ENCODE measurements at places on chromosomes 5 and 9.

DNA sequence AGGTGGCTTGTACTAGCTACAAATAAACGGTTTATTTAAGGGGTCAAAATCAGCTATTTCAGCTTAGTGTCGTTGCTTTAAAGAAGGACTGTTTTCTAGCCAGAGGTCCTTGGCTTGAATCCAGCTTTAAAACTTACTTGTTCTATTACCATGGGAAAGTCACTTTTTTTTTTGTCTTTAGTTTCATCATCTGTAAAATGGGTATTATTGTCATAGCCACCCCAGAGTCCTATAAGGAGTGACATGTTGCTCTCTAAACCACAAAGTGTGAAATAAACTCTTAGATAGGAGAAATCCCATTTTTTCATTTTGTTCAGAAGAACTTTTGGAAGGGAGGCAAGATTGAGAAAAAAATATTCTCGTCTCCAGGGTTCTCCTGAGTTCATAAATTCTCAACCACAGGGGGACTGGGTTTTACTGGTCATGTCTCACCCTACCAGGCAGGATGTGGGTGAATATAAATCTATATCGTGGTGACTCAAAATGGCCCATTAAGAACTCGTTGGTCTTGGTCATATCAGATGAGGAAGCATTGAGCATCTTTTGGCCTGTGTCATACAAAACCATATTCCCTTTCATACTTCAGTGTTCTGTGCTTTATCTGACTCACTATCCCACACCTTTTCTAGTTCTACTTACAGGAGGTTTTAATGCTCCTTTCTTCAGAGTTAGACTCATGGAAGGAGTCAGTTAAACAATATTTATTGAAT is 202.7 kb upstream of the NR3C1 start:
- peak; percentile 64 for DNase-seq

GRCh38 chr5:1908931-1909330 is 26.2 kb upstream of the IRX4 start:
- DNase-seq: no peak

DNA sequence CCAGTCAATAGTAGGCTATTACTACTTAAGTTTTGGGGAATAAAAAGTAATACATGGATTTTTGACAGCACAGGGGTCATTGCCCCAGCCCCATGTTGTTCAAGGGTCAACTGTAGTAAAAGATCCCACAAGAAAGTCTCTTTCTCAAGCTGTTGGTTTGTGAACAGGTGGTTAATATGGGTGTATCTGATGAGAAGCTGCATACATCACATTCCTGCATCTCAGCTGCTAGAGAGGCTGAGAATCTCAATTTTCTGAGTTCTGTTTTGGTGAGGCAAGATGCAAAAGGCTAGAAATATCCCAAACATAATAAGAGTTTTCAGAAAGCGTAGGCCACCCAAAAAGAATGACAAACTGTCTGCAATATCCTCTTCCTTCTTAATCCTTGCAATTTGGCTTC is 76.8 kb upstream of the DAPK1 start:
- no peak for DNase-seq

GRCh38 chr5:56270568-56271392 is 37.6 kb upstream of the ANKRD55 start:
- DNase-seq: peak; percentile 91

DNA sequence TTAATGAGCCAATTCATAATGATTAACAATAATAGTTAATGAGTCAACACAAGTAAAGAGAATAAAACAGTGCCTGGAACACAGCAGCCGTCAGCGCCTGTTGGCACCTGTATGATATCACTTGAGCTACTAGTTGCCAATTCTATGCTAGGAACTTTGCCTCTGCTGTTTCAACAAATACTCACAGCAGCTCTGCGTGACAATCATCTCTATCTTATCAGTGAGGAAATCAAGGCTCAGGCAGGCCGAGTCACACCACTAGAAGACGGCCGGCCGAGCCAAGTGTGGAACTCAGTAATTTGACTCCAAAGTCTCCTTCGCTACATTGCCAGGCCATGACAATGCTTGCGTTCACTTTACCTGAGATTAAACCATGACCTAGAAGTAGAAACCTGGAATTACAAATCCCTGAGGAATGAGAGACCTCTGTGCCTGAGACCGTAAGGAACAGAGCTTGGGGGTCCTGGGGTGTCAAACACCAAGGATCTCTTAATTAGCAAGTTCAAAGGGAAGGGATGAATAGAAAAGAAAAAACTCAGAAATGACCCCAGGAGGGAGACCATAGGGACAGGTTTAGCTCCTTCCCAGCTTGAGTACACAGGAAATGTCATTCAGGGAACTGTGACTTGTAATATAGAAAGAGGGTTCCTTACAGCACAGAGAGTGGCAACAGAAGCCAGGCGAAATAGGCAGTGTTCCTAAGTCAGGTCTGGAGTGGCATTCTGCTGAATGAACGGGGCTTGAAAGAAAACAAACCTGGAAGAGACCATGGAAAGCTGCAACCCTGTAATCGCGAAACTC is 109.1 kb downstream of the SUSD1 start:
- DNase-seq: peak; percentile 38

- DNase-seq: no peak
Observed at GRCh38 chr5:10365782-10366181, 12.3 kb downstream of the MARCHF6 start.

DNA sequence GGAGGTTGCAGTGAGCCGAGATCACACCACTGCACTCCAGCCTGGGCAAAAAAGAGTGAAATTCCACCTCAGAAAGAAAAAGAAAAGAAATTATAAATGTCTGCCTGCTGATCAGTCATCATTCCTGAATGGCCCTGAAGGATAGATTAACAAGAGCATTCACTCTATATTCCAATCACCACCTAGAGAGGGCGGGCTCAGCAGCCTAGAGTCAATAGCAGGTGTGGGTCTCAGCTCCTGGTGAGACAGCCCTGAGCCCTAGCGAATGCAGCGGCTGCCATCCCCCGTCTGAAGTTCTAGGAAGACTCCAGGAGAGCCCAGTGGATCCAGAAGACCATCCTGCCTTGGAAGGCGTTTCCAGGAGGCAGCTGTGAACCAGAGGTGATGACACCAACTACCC is 12.0 kb downstream of the FBP1 start:
- DNase-seq: no peak

DNA sequence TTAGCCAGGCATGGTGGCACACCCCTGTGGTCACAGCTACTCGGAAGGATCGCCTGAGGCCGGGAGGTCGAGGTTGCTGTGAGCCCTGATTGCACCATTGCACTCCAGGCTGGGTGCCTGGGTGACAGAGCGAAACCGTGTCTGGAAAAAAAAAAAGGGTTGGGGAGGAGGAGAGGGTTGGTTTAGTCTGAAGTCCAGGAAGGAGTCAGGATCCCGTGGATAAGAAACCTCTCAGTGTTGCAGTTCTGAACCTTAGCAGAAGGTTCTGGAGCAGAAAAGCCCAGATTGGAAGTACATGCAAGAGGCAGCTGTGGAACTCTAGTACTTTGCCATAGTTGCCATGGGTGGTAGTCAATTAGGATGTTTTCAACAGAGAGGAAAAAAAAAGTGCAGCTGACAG is 125.2 kb upstream of the CPEB4 start:
- no peak for DNase-seq

- DNase-seq: no peak
Observed at GRCh38 chr9:77810637-77811119, 162.6 kb upstream of the GNA14 start.

GRCh38 chr5:139634028-139634325 is 14.2 kb upstream of the CXXC5 start:
- DNase-seq: no peak

GRCh38 chr5:64822320-64822719 is 53.6 kb downstream of the CWC27 start:
- no peak for DNase-seq

DNA sequence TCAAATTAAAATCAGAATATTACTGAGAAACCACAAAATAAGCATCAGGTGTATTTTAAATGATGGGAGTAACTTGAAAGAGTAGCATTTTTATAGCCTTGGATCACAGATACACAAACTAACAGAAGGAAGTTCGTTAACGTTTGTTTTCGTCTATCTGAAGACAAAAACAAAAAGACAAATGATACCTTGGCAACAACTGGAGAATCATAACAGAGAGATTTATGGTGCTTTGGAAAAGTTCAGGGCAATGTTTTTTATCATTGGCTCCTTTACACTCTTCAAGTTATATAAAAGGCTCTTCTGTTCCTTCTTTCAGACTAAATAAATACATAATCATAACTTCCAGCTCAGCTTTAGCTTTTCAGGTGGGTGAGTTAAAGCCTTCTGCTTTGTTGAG is 128.1 kb upstream of the VLDLR start:
- no peak for DNase-seq

- DNase-seq: no peak
Observed at GRCh38 chr9:128122809-128123175, 4.7 kb downstream of the PTGES2 start.

GRCh38 chr5:36334315-36334714 is 32.6 kb upstream of the RANBP3L start:
- DNase-seq: no peak

DNA sequence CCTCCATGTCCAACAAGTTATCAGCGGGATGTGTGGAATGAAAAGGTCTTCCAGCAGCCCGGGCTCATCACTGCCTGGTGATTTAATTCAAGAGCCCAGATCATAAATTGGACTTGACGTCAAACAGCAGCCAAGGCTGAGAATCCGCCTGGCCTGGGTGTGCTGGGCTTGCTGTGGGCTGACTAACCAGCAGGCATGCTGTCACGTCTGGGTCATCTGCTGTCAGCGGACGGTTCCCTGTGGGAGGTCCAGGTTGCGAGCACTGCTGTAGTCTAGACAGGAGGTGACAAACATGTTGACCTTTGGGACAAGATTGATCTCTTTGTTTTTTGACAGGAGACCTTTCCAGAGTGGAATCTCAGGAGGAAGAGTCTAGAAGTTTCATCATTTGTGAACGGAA is 289.7 kb downstream of the OSTF1 start:
- no peak for DNase-seq

GRCh38 chr9:117335837-117336433 is 78.9 kb downstream of the ASTN2 start:
- no peak for DNase-seq

DNA sequence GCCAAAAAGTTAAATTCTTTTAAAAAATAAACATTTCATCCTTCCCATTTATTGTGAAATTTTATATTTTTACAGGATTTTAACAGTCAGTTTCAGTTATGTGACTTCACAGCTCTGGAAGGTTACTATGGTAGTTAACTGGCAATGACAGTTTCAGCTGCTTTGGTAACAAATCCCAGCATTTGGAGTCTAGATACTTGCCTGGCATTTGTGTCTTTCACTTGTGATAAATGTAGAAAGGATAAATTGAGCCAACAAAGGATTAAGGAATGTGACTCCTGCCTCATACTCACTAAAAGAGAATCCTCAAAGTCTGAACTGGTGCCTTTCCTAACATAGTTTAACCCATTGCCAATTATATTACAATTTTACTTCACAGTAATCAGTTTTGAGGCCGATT is 315.5 kb downstream of the FER start:
- DNase-seq: no peak

DNA sequence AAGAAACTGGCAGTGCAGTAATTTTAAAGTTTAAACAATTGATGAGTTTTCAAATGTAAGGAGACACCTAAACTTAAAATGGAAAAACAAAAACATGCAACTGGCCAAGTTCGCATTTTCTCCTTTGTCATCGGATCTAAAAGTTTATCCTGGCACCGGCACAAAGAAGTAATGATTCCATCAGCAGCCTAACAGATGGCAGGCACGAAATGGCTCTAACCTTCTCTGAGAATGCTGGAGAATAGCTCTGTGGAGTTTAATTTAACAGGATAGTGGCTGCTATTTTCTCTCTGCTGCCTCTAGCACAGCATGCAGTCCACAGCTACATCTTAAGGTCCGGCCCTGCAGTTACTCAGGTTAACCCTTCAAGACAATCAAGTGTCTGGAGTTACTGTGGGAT is 82.2 kb downstream of the PRELID2 start:
- no peak for DNase-seq

DNA sequence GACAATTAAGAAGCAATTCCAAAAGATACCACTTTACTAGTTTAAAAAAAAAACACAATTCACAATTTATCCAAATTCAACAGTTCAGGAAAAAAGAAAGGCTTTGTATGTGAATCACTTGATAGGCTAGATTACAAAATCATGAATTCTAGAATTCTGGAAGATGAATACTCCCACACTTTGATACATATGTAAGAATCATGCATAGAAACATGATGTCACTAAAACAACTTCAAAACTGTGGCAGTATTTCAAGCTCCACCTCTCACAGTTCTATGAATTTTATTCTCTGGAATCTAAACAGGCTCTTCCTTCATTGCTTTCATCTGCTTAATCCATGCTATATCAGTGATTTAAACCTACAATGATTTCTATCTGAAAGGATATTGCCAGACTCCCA is 51.0 kb downstream of the GNAQ start:
- DNase-seq: no peak

DNA sequence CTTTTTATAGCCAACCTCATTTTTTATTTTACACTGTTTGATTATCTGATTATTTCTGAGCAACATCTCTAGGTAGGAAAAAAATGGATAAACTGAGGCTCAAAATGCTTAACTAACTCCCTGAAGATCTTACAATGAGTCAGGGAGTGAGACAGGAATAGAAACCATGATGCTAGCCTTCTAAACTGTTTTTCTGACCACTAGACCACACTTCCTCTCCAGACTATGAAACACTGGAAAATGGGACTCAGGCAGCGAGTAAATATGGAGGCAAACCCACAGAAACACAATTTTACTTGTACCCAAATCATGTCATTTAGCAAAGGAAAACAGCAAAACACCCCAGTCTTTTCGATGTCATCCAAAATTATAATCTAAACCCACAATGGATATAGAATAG is 129.9 kb upstream of the ANKH start:
- DNase-seq: no peak

DNA sequence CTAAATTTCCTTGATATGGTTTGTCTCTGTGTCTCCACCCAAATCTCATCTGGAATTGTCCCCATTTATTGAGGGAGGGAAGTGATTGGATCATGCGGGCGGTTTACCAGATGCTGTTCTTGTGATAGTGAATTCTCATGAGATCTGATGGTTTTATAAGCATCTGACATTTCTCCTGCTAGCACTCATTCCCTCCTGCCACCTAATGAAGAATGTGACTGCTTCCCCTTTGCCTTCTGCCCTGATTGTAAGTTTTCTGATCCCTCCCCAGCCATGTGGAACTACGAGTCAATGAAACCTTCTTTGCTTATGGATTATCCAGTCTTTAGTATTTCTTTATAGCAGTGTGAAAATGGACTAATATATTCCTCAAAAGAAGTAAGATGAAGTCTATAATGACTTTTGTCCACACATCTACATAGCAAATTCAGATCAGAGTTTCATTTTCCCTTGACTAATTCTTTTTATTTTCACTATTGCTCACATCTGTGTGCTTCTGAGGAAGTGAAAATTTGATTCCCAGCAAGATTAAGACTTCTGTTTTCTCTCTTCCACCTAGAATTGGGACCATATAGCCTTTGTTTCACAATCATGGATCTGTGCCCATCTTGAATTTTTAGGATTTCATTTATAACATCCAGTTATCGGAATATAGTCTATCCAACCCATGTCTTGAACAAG is 393.5 kb downstream of the DMAC1 start:
- DNase-seq: no peak
